ENCODE measurements at places on chromosomes 2 and 18. TPM values are rescaled to one million over a fixed set of nuclear protein-coding genes. Genes with fewer than 3 reads are reported as not detected.

TFCP2L1 gene
- 68.7 TPM for polyA plus RNA-seq

AOX1 gene
- polyA plus RNA-seq, result 2.8 TPM

RNPEPL1 gene
- polyA plus RNA-seq, result 36.6 TPM

FAM110C gene
- 13.7 TPM for polyA plus RNA-seq

EVX2 gene
- polyA plus RNA-seq, result not detected

NR4A2 gene
- polyA plus RNA-seq, result 0.67 TPM

LYG2 gene
- polyA plus RNA-seq, result 0.17 TPM

CCDC141 gene
- polyA plus RNA-seq, result 0.12 TPM

B3GNT7 gene
- 3.0 TPM for polyA plus RNA-seq

DNA sequence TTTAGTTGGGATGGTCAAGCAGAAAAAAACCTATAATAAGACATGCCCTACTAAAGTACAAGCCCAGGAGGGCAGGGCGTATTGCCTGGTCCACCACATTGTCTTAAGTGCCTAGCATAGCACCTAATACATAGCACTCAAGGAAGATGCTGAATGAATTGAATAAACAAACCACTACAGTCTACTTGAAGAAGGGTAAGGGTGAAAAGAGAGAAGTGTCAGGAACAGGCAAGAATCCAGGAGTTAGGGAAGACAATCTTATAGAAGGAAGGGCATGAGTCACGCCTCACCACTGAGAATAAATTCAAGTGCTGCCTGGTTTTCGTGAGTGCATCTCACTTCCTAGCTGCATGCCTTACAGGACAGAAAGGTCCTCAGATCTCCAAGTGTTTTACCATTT is 13.9 kb downstream of the SLC19A3 start:
- no peak for DNase-seq

DNA sequence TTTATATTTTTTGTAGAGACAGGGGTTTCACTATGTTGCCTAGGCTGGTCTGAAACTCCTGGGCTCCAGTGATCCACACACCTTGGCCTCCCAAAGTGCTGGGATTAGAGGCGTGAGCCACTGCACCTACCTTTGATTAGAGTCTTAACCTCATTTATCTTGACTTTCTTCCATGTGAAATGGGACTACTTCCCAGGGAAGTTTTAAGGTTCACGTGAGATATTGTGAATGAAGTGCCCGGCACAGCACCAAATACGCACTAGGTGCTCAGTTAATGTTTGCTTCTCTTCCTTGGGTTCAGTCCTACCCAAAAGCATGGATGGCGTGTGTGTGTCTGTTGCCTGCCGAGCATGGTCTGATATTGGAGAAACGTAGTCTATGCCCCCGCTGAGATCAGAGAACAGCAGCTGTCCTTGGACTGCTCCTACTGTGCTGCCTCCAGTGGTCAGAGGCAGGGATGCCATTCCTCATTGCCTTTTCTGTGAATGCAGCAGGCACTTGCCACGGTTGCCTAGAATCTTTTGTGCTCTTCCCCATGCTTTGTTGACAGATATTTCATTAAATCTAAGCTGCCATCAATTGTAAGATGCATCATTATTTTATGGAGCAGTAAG is 12.3 kb upstream of the TFCP2L1 start:
- DNase-seq, result no peak

- DNase-seq, result peak; percentile 57
These were observed 159.9 kb downstream of the LOXHD1 start for GRCh38 chr18:46497129-46497528.

GRCh38 chr18:7657937-7658336 is 90.8 kb downstream of the PTPRM start:
- no peak for DNase-seq

DNA sequence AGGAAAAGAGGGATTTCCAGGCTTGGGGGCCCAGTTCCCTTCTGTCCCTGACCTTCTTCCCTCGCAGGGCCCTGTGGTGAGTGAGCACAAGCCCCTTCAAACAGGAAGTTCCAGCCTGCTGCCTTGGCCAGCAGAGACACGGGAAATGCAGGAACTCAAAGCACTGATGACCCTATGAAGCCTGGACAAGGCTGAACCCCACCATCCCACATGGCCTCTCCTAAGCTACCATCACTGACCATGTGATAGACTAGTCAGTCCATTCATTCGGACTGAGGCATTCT is 196.4 kb downstream of the TNS1 start:
- DNase-seq, result no peak

DNA sequence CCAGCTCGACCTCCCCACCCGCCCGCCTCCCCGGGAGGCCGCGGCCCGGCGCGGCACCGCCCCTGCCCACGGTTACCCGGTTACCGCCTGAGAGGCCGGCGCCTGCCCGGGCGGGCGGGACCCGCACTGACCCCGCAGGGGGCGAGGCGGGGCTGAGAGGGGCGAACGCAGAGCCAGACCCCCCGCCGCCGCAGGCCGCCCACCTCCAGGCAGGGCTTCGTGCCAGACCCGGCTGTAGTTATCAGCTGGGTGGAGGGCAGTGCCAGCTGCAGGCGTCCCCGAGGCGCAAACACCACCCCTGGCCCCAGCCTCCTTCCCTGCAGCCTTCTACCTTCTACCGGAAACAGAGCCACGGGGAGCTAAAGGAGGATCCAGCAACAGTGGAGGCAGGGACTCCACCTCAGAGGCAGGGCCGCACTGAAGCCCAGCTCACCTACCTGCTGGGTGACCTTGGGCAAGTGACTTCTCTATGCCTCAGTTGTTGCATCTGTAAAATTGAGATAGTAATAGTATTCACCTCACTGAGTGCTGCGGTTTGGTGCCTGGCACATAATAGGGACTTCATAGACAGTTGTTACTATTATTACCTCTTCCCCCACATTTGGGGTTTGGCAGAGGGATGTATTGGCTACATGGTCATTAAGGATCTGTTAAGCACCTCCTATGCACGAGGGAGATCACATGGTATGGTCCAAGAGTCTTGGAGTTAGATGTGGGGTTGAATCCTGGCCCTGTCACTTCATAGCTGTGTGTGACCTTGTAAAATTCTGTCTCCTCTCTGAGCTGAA is 231.6 kb upstream of the SMAD2 start:
- DNase-seq, result no peak

DNA sequence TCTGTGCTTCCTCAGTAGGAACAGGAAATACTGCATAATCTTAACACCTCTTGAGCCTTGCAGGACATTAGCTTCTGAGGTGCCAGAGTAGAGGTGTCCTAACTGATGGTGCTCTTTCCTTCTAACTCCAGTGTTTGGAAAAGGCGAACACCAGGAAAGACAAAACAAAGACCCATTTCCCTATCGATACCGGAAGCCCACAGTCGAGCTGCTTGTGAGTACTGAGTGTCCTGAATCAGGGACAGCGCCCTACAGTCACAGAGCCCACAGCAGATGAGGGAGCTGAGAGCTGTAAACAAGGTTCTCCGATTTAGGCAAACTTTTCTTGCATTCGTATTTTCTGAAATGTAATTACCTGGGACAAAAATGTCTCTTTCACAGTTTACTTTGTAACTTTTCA is 50.7 kb downstream of the SLC14A2 start:
- no peak for DNase-seq

GRCh38 chr2:70732766-70733645 is 35.0 kb downstream of the ADD2 start:
- DNase-seq, result peak; percentile 16

DNA sequence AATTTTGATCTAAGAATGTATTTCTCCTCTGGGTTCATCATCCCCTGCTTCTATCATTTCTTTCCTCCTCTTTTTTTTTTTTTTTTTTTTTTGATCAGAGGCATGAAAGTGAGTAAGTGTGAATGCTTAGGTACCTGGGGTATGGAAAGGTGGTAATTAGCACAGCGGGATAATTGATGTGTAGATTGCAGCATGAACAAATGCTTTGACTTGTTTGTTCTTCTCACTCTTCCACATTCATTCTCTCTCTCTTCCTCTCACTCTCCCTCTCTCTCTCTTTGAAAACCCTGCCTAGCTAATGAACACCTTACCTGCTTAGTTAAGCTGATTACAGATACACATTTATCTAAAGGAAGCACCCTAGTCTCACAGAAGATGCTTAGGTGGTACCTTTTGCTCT is 74.7 kb downstream of the ZEB2 start:
- DNase-seq, result no peak

DNA sequence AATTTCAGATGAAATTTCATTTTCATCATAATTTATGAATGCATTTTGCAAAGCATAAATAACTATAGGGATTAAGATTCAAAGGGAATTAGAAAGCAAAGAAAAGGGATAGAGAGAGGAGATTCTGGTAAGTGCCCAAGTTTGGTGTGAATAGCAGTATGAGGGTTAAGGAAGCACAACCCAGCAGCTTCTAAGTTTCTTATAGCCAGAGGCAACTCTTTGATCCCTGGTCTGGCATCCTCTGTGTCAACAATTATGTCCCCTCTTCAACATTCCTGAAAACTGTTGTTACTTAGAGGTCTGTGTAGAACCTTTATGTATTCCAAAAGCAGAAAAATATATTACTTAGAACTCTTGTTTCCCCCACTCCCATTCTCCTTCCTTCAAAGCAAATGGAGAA is 171.6 kb upstream of the SATB2 start:
- DNase-seq, result no peak

- DNase-seq, result no peak
These were observed 36.0 kb downstream of the TPGS2 start for GRCh38 chr18:36792634-36793283.

DNA sequence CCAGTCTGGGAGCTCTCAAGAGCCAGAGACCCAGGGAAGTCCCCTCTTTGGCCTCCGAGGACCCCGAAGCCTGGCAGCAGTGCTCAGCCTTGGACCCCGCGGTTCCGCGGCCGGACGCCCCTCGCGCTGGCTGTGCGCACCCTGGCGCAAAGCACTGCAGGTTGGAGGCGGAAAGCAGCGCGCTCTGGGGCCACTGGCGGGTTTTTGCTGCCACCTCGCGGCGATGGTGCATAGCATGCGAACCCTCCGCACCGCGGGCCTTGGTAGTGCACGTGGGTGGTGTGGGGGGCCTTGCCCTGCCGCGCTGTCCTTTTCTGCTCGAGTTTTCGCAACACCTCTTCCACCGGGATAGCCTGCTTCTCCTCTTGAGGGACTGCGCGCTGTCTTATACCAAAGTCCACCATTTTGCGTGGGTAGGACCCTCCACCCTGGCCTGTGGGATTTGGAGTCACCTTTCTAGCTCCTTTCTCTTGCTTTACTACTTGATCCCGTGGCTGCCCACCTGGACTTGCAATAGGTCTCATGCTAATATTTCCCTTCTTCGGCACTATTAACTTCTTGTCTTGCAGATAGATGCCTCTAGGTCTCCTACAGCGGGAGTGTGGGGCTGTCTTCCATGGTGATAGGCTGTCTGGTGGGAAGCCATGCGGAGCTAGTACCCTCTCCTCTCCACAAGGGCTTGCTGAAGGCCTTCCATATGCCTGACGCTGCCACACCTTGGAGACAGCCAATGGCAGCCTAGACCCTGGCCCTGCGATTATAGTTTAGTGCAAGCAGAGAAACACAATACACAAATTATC is 14.3 kb downstream of the SIX3 start:
- DNase-seq, result peak; percentile 58

- no peak for DNase-seq
These were observed 102.6 kb upstream of the ITGA4 start for GRCh38 chr2:181354626-181355025.

GRCh38 chr2:109102588-109103233 is 26.3 kb upstream of the SH3RF3 start:
- DNase-seq, result no peak

DNA sequence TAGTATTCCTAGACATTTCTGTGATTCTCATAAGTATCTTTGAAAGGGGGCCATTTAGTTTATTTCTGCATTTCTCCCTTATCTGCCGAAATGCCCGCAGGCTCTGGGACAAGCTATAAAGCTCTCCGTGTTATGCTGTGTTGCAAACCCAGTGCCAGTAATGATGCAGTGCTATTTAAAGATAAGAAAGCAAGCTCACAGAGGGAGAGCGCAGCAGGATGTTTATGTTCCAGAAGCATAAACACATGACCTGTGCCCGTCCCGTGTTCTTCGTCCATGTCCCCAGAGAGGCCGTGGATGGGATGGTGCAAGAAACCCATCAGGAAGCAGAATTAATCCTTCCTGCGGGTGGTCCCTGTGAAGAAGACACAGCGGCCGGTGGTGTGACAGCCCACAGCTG is 99.4 kb downstream of the NEDD4L start:
- DNase-seq, result no peak

DNA sequence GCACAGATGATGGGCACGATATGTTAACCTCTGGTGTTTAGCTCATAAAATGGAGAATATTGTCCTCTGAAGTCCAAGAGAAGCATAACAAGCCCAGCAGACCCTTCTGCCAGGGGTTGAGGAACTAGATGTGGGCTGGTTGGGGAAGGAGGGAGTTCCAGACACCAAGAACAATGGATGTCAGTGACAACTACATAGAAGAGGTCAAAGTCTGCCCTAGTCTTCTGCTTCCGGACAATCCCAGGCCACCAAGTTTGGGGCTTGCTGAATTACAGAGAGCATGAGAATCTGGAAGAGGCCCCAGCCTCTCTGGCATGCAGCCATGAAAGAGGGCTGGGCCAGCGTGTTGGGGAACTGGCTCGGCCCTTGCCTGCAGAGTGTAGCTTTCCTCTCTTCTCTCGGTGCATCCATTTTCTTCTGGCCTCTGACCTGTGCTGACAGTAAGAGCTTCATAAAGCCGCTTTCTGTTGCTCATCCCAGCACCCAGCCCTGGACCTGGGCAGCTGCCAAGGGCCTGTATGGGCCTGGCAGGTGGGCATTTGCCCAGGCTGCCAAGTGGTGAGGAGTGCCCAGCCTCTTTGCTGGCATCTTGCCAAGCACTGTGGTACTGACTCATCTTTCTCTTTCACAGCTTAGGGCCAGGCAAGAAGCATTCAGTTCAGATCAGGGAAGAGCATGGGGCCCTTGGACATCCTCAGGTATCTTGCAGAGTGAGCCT is 14.6 kb upstream of the LAPTM4A start:
- DNase-seq, result no peak

DNA sequence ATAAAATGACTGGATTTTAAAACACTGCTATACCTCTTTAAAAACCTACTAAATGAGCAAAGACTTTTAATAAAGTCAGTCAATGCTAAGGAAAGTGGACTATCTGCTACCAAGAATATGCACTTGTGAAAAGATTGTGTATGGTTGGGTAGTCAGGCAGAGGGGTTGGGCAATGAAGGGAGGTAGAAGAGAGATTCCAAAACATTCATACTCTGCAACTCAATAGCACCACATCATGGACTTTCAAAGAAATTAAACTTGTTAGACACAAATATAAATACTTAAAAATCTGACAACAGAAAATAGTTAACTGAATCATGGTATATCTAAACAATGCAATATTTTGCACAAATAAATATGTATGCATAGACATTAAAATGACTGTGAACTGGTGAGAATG is 139.9 kb upstream of the MAPRE2 start:
- no peak for DNase-seq

GRCh38 chr2:102520009-102520408 is 47.0 kb downstream of the SLC9A4 start:
- DNase-seq, result no peak

DNA sequence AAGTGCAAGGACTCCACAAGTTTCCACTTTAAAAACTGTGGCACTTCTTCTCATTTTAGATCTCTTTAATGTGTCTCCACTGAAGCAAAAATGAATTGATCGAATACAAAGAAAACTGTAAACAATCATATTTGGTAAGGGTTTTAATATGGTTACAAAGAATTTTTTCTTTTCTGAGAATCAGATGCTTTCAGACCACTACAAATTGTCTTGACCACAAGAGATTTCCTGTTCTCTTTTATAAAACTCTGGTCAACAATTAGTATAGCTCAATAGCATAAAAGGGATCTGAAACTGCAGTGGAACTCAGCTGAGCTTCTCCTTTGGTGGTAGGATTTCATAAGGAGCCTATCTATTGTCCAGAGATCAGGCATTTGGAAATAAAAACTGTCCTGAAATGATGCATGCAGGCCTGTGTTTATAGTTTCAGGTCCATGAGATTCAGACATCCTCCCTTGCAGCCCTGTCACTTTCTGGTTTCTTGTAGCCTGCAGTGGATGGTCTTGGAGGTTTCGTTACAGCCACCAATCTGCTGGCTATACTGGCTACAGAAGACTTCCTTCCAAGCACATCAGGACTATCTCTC is 120.0 kb downstream of the DOCK10 start:
- DNase-seq, result no peak

Data from renal pelvis (tissue), 12 donors.